ENCODE measurements at places on chromosomes 7 and 10.

DNA sequence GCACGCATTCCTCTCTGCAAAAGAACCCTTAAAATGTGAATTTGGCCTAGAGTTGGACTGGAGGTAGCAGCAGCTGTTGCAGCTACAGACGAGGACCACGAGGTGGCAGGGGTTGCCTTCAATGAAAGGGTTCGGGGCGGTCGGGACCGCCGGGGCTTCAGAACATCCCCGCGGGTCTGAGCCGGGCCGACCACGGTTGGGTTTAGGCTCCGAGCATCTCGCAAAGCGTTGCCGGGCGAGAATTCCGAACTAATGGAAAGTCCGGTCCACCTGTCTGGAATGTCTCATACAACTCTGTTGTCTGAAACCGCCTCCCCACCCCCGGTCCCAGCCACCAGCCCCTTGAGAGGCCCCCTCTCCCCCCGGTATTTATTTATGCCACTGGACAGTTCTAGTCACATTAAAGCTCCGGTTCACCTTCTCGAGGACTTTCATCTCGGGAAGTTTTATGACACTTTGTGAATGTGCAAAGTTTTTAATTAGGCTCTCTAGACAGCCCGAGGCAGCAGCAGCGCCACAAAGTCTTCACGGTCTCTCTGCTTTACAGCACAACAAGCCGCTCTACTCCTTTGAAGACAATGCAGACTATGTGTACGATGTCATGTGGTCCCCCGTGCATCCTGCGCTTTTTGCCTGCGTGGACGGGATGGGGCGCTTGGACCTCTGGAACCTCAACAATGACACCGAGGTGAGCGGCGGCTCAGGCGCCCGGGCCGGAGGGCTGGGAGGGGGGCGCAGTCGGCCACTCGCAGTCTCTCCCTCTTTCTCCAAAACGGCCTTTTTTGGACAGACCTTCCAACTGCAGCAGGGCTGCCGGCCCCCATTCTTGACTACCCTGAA, 246.2 kb downstream of the SLC25A13 start:
- peak; percentile 47 for DNase-seq

- DNase-seq = no peak
Observed at GRCh38 chr10:49739426-49739825, 22.7 kb downstream of the OGDHL start.

DNA sequence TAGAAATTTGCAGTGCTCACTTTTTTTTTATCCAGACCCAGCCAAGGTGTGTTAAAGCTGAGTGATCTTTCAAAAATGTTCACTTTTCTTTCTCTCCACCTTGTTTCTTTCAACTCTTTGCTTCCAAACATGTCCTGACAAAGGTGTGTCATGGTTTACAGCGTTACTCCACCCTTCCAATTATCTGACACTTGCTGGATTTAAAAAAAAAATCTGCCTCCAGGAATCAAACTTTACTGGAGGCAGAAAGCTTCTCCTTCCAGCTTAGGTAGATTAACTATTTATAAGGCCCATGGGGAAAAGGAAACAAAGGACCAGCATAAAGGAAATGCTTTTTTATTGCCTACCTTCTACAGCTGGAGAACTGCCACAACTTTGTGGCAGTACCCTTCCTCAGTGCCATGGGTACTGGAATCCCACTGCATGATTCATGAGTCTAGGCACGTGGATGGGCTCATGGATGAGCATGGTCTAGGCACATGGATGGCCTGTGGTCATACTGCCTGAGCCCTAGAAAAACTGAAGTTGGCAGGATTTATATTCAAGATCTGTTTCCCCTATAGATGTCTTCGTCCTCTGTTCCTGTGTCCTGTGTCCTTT, at the start of gene COL17A1:
Gene COL17A1, minus strand, starts transcription at position 80 of the 600 bp plus-strand sequence. CDS start 5,207 bp downstream, outside the sequence.
- no peak for DNase-seq

GRCh38 chr10:36602374-36602773, 523.0 kb upstream of the ANKRD30A start:
- no peak for DNase-seq

DNA sequence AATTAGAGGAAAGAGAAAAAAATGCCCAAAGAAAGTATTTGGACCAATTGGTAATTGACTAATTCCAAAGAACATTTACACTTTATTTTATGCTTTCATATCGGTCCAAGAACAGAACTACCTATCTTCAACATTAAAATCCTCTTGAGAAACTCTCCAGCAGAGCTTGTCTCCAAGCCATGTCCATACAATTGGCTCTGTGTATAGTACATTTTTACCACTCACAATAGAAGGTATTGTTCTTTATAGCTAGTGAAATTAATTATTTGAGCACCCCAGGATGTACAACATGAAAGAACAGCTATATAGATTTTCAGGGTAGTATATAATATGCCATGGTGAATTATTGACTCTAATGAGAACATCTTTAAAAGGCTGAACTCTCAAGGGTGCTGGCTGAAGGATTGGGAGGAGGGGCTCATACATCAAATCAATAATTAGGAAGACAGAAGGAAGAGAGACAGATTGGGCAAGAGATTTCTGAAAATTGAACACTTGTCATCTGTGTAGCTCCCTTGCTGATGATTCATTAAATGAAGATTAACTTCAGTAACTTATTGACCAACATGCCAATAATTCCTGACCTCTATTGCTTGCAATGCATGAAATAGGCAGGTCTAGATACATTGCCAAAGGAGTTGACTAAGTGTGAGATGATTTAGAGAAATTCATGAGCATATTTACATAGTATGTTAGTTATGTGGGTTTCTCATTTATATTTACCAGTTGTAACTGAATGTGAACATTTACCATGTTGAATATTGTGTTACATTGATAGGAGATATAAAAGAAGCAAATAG, 249.7 kb downstream of the MTERF1 start:
- no peak for DNase-seq

DNA sequence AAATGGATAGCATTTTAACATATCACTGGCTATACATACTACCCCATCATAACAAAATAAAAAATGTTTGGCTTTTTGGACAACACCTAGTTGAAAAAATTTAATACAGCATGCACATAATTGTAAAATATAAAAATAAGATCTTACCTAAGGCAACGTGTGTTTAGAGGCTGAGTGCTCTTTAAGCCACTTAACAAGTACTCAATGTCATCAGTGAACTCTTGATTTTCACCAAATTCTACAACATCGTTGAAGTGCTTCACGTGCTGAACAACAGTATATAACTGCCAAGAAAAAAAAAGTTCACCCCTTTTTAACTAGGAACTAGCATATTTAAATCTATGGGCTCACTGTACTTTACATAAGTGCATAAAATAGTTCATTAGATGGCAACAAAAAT, 49.5 kb downstream of the WAPL start:
- no peak for DNase-seq

GRCh38 chr7:36395171-36395894, 5.7 kb downstream of the ANLN start:
- no peak for DNase-seq

DNA sequence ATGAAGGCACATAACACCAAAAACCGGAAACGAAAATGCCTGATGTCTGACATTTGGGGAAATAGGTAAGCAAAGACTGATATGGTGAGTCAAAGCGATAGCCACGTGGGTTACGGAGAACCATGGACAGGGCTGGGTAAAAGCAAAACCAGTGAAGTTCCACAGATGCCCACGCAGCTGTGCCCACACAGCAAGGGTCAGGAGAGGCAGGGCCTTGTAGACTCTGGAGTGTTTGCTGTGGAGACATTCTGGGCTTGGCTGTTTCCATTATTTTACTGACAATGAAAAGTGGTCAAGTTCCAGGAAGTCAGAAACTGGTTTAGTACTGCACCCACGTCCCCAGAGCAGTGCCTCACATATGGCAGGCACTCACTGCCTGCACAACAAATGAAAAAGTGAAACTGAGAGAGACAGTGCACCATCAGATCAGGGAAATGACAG, 148.7 kb downstream of the ZMYND11 start:
- no peak for DNase-seq

GRCh38 chr7:69813637-69814240, 215.5 kb downstream of the AUTS2 start:
- no peak for DNase-seq

DNA sequence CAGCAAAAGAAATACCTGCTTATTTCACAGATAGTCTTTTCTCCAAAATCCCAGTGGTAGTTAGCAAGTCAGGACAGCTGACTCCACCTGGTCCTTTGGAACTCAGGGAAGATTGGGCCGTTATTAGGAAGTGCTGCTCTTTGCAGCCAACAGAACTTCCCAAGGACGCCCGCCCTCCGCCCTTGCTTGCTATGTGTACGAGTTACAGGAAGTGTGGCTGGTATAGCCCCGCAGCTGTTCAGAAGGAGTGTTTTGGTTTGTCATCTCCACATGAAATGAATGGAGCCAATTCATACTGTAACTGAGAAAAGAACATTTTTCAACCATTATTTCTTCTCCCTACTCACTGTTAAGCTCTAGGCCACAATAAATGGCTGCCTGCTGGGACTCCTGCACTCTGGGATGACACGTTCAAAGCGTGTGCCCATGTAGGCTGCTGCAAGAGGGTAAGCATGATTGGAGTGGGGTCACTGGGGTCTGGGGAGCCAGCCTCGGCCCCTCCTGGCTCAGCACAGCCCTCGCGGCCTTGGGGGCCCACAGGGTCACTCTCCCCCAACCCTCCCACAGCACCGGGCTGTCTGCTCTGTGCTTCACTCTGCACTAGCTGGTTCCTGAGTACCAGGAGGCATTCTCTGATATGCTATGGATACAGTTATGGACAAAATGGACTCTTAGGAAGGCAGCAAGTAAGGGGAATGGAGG, 244.0 kb downstream of the EBF3 start:
- DNase-seq = no peak
